Suprapubic skin (tissue), 4 donors: ENCODE measurements at places on chromosomes 3 and 15. TPM values are rescaled to one million over a fixed set of nuclear protein-coding genes. Genes with fewer than 3 reads are reported as not detected.

Gene P2RY1
- total RNA-seq = 15.9 TPM

Gene ADPGK
- 39.8 TPM for total RNA-seq

Gene AGTR1
- total RNA-seq = 17.4 TPM

Gene GOLGA8K
- not detected for total RNA-seq

Gene NEK11
- 11.0 TPM for total RNA-seq

DNA sequence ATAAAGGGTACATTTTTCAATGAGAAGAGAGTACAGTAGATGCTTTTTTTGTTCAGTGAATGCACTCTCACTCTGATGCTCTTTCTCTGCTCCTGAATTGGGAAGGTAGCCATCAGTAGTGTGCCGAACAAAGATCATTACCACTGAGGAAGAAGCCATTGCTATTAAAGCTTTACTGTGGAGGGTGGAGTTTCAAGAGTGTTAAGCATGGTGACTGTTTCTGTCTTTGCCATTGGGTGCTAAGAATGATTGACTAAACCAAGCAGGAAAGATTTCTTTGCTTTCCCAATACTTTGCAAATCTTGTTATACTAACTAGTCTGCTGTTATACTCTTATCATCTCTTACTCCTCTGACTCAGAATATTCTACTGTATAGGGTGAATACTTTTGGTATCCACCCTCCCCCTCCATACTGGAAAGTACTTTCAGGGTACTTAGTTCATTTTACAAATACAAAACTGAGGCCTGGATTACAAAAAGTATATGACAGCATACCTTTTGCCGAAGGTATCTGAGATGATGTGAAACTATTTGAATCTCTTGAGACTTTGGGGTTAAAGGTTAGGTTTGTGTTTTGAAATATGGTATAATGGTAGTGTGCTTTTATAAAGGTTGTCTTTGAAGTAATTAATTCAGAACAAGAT, 1.7 kb downstream of the RAB11A start:
- DNase-seq = no peak

GRCh38 chr15:99604865-99605264, 39.1 kb downstream of the MEF2A start:
- no peak for DNase-seq

DNA sequence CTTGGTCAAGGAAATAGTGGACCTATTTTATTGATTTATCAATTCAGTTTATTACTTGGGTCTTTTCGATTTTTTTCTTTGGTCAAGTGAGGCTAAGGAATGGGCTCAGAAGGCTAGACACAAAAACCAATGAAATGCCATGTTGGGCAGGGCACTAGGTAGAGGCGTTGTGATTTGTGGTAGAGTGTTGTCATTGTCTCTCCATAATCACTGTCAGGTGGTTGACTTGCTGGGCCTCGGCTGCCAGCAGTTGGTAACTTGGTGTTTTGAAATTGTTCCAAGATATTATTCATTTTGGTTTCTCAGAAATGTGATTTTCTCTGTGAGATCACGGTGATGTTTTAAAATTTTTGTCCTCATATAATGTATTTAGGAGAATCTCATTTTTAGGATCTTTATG, 173.6 kb downstream of the KLHL25 start:
- no peak for DNase-seq

GRCh38 chr3:36480911-36481648, 100.8 kb downstream of the STAC start:
- DNase-seq = no peak

DNA sequence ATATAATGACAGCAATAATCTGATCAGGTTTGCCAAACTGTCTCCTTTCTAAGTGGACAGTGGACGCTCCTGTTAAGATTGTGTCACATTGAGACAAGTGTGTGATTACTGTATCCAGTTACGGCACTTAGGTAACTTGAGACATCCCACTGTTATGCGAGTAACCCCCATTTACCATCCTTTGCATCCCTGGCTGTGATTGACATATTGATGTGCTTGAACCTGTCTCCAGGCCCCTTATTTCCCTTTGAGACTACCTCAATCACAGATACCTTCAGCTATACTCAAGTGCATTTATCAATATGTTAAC, 785.2 kb downstream of the NR2F2 start:
- DNase-seq = no peak

DNA sequence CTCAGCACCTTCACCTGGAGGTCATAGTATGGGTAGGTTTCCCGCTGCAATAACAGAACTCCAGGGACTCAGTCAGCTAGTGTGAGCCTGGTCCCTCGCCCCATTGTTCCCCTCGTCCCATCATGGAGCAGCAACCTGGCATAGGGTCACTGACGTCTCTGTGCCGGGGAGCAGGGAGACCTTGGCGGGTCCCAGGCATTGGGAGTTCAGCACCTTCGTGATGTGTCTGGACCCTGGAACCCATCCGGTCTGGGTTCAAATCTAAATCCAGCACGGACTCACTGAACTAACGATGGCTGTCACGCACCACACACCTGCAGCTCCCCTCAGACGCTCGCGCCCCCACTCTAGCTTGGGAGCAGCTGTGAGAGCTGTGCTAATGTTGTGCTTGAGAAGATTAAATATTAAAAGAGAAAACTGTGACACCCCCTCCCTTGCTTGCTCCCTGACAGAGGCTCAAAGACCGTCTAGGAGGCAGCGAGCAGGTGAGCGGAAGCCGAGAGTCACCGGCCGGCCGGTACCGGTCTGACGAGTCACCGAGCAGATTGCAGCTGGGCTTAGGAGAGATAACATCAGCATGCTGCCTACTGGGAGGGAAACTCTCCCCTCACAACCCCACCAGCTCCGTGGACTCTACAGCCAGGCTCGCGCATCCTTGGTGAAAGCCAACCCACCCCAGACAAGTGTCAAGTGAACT, 742 bp downstream of the PLA2G4F start:
- DNase-seq = no peak

GRCh38 chr15:73794443-73795133, 41.4 kb upstream of the INSYN1 start:
- DNase-seq = no peak

DNA sequence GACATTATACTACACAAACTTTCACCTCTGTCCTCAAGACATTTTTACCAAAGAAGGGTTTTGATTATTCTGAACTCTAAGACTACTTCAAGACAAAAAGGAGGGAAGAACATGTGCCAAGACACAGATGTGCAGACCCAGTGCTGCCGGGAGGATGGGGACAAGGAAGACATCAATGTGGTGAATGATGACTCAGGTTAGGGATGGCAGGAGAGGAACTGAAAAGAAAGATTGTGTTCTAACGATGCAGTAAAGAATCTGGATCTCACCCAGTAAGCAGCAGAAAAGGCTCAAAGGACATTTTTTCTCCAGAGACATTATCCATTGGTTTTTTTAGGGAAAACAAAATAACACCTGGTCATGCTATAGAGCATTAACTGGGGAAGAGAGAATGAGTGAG, 449.9 kb upstream of the NR2F2 start:
- no peak for DNase-seq

DNA sequence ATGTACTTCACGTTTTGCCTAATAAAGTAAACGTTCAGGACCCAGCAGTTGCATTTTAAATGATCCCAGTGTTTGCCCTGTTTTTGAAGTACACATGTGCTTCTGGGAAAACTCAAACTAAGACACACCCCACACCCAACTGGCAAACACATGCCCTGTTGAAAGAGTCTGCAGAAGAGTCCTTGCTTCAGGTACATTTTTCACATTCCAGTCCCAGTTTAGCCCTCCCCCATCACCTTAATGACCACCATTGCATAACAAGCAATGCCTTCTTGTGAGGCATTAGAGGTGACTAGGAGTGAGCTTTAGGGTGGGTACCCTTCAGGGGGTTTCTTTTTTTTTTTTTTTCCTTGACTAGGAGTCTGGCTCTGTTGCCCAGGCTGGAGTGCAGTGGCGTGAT, 322.3 kb downstream of the CNTN4 start:
- DNase-seq = no peak

DNA sequence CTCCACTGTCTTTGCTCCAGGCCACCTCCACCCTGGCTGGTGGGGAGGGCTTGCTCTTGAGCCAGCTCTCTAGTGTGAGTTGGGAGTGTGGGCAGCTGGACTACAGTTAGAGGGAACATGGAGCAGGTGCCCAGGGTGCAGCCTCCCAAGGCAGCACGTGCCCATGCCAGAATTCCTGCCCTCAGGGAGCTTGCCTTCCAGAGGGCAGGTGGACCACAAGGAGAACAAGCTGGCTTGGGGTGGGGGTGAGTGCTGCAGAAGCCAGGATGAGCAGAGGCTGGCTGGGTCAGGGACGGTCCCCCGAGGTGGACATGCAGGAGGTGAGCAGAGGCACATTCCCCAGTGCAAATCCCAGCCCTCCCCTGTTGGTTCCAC, 89.5 kb downstream of the VGLL4 start:
- DNase-seq = no peak

DNA sequence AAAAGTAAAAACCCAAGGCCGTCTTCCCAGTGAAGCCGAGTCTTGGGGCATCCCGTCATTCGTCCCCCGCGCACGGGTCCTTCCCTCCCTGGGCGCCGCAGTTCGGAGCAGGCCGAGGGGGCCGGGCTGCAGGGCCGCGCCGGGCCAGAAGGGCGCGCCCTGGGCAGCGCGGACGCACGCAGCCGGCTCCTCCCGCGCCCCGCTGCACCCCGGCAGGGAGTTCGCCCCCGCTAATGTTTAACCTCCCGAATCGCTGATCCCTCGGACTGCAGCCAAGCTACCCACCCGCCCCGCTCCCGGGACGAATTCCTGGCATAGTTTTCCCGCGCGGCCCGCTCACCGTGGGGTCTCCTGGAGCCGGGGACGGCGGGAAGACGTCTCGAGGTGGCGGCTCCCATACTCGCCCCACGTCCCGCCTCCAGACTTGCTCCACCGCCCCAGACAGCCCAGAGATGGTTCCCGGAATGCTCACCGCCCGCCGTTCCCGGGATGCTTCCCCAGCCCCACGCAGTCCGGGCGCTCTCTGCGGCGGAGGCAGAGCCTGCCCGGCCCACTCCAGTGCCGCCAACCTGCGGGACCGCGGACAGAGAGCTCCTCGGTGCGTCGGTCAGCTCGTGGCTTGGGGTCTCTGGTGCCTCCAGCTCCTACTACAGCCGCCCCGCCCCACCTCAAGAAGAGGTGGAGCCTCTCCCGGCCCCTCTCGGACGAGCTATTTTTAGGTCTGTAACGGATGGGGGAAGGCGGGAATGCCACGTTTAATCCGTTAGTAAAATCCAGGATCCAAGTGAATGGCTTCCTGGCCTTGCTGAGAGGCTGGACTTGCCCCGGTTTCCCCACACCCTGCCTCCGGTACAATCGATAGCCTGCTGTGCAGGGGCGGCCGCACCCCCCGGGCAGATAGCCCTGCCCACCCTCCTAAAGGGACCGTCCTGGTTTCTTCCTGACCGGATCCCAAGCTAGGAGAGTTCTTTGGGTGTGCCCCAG, at the start of gene DZIP1L:
DZIP1L (minus strand) TSS at position 621 of the 984 bp plus-strand sequence. CDS start 11,637 bp downstream, outside the sequence.
- peak; percentile 78 for DNase-seq

GRCh38 chr3:48273594-48274211, 32.8 kb downstream of the ZNF589 start:
- no peak for DNase-seq

- DNase-seq = no peak
Observed at GRCh38 chr3:4698125-4698821, 205.1 kb downstream of the ITPR1 start.

- no peak for DNase-seq
Observed at GRCh38 chr3:169118666-169119370, 544.7 kb downstream of the MECOM start.

DNA sequence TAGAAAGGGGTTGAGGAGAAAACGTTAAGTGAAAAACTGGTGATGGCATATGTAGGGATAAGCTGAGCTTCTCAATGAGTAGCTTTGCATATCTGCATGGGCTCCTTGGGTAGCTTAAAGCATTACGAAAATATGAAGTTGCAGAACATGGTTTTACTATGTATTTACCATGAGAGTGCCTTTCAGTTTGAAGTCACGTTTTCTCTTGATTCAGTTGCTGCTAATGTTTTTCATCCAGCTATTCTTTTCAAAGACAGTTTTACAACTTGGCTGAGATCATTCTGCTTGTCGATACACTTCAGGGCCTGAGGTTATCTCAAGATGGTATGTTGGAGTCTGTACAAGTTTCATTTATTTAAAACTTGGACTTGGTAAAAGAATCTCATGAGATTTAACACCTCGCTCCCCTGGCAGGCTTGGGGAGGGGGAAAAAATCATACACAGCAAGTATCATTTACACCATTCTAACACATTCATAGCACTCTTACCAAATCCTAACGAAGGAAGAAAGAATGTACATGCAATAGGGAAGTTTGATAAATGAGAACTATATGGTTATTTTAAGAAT, 103.3 kb upstream of the CMC1 start:
- DNase-seq = no peak

- DNase-seq = no peak
Observed at GRCh38 chr3:30747771-30748281, 141.4 kb downstream of the TGFBR2 start.

- DNase-seq = peak; percentile 74
Observed at GRCh38 chr3:184005941-184006507, 11.7 kb downstream of the ABCC5 start.
